ENCODE measurements at places on chromosomes 5 and 9. TPM values are rescaled to one million over a fixed set of nuclear protein-coding genes. Genes with fewer than 3 reads are reported as not detected.

The LRRC19 gene
- total RNA-seq, result not detected

The SMIM32 gene
- total RNA-seq, result not detected

GRCh38 chr9:137227054-137227852 lies at the start of gene RNF224:
TSS of gene RNF224 (plus strand) at chr9:137227502. CDS start at chr9:137228336, 834 bp downstream.
- DNase-seq, result peak; percentile 86

DNA sequence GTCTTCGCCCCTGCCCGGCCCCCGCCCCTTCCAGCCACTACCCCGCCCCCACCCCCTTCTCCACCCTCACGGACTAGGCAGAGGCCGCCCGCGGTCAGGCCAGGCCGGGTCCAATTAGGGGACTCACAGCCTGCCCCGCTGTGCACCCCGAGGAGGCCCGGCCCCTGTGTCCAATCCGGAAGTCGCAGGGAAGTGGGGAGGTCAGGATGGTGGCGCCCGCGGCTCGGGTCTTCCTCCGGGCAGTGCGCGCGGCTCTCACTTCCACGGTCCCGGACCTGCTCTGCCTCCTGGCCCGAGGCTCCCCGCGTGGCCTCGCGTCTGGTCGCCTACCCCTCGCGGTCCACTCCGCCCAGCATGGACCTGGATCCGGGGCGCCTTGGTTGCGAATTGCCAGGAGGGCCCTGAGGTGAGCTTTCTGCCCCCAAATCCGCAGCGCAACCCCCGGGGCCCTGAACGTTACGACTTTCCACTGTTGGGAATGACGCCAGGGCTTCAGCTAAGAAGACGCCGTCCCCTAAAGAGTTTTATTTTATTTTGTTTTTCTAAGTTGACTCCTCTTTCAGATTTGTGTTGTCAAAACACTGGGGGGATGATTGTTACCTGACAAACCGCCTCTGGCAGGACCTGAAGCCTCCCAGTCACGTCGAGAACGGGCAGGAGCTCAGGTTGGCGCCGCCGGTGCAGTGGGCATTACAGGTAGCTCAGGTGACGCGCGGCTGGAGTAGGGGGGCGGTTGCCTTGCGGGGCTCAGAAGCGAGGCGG lies 763 bp upstream of the IRX2 start:
- DNase-seq, result peak; percentile 63

DNA sequence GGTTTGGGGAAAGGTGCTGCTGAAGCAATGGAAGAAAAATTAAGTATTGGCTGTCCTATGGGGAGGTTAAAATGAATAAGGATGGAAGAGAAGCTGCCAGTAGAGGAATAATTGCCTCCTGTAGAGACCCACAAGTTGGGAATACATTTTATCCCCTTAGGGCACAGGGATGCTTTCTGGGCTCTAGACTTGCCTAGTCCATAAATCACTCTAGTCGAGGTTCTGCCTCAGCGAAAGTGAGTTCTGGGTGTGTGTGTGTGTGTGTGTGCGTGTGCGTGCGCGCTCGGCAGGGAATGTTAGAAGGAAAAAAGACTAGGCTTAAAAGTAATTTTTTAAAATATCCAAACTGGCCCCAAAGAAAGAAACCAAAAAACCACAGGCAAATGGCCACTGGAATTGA lies 291.6 kb downstream of the DOCK8 start:
- DNase-seq, result no peak

- DNase-seq, result no peak
Measured at GRCh38 chr5:153565822-153566221, 75.4 kb downstream of the GRIA1 start.

DNA sequence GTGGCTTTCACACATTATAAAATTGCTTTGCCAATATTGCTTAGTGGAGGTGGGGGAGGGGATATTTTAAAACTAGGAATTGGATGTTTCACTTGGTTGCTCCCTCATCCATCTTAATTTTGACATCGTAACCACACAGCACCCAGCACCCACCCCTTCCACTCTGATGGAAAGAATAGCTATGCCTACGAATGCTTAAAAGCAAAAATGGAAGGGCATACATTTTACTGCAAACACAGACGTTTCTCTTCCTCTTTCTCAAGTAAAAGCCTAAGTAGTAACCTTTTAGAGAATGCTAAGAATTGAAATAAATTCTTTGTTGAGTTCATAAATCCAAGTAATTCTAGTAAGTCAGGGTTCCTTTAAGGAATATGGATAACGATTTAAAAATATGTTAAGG lies 69.9 kb downstream of the JAKMIP2 start:
- DNase-seq, result no peak
